ENCODE measurements at places on chromosomes 16 and 17.
A peak's percentile ranks its signal among the peaks of the same experiment; 100 is the strongest.

DNA sequence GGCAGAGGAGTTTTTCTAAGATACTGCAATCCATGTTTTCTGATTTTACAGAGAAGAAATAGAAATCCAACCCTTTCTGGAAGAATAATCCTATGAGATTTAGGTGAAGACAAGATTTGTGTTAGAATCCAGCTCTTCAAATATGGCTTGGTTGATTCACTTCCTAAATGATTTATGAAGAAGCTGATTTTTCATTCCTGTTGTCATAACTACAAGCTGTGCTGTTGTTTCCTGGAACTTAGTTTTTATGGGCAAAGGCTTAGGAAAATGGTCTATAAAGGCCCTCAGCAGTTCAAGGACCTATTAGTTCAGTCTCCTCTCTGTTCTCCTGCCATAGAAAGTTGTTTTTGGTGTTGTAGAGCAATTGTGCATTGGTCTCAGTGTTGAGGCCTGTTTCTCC lies 174.2 kb upstream of the FAM20A start:
- DNase-seq = no peak

- DNase-seq = no peak
Observed at GRCh38 chr17:34847938-34848337, 113.3 kb downstream of the CCT6B start.

DNA sequence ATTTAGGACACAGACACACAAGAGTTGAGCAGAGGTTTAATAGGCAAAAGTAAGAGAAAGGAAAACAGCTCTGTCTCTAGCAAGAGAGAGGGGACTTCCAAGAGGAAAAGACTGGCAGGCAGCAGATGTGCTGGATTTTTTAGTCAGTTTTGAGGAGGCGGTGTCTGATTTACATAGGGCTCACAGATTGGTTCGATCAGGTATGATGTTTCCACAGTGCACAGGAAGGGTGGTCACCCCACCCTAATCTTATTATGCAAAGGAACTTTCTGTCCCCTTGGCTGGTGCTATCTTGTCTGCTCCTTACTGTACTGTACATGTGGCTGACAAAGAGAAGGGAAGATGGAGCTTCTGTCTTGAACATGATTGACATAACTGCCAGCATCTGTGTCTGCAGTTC lies 25.3 kb downstream of the BFAR start:
- peak; percentile 47 for DNase-seq

DNA sequence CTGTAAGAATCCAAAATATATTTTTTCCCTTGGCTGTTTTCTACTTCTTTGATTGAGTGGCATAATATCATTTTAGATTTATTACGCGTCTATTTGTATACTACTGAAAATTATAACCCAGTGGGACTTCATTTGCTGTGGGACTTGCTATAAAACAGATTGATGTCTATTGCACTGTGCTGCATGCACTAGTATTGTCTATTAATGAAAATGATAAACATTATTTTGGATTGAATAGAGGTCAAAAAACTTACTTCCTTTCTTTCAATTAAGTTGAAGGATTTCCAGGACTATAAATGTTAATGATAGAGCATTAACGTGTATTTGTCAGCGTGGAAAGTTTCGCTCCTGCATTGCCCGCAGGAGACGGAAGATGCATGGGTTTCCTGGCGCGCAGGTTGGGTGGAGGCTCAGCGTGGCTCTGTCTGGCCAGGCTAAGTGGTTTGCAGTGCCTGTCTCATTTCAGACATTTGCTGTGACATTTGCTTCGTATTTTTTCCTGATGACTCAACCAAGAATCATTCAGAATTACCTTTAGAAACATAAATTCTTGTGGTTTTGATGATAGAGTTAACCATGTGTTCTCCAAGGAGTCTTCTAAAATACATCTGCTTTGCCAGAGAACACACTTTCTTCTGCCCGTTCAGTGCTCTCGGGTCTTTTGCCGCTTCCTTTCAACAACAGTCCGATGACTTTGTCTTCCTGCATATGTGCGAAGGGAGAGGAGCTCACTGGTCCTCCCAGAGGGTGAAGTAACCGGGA lies 216.7 kb downstream of the RPTOR start:
- DNase-seq = peak; percentile 62

DNA sequence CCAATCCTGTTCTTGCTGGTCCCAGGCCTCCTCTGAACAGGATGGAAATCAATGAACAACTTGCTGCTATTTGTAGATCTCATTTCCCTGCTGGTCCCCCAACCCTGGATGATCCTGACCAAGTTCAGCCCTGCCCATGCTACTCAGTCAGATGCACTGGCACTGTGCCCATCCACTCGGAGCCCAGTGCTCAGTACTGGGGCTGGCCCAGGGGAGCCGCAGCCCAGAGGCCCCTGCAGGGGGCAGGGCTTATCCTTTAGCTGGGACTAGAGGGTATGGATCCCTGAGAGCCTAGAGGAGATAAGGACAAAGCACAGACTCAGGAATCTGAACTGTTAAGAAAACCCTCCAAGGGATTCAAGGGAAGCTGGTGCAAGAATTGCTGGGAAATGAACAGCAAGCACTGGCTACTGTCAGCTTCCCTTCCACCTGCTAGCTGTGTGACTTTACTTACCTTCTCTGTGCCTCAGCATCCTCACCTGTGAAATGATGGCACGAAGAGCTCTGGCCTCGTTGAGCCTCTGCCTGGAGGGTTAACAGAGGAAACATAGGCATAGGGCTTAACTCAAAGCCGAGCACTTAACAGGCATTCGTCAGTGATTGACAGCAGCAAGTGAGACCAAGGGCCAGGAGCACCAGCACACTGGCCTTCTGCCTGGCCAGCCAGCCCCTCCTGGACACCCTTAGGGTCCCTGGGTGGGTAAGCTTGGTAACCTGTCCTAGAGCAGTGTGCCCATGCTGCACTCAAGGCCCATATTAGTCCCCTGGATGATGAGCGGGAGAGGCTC lies 29.8 kb upstream of the C1QL1 start:
- no peak for DNase-seq

- DNase-seq = peak; percentile 36
Observed at GRCh38 chr16:81623365-81624102, 155.6 kb upstream of the PLCG2 start.

DNA sequence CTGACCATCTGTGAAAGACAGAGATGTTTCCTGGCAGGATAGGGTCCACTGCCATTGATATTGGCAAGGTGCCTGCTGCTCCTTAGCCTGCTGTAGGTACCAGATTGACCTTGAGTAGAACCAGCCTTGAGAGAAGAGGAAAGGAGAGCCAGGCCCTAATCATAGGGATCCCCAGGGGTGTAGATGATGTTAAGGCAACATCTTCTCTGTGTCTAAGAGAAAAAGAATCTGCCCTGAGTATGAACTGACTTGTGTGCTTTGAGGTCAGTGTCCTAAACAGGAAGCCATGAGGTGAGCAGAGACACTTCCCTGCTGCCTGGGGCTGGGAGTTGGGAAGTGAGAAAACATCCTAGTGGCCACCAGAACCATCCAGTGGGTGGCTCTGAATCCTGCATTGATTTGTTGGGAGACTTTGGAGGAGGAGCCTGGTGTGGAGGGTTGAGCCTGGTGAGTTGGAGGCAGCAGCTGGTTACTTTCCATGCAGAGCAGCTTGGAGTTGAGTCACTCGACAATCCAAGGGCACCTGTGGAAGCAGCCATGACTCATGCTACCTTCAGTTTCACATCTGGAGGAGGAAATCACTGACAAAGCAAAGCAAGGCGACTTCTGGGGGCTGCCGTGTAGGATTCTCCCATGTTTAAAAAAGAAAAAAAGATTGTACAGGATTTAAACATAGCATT lies 47.8 kb downstream of the BMERB1 start:
- no peak for DNase-seq

- DNase-seq = no peak
Observed at GRCh38 chr17:47276868-47277267, 23.2 kb downstream of the ITGB3 start.

DNA sequence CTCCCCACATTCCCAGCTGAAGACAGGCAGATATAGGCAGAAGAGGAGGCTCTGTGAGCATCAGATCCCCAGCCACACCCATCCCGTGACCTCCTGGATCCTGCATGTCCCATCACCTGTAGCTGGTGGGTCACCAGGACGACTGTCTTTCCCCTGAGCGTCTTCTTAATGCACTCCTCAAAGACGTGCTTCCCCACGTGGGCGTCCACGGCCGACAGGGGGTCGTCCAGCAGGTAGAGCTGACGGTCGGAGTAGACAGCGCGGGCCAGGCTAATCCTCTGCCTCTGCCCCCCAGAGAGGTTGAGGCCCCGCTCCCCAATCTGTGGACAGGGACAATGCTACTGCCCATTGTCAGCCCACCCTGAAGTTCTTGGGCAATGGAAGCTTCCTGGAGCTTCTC lies 40.5 kb downstream of the ABCC12 start:
- DNase-seq = no peak

GRCh38 chr16:72873853-72874252 lies 174.1 kb downstream of the ZFHX3 start:
- no peak for DNase-seq

GRCh38 chr16:78745108-78746019 lies 645.9 kb downstream of the WWOX start:
- no peak for DNase-seq

DNA sequence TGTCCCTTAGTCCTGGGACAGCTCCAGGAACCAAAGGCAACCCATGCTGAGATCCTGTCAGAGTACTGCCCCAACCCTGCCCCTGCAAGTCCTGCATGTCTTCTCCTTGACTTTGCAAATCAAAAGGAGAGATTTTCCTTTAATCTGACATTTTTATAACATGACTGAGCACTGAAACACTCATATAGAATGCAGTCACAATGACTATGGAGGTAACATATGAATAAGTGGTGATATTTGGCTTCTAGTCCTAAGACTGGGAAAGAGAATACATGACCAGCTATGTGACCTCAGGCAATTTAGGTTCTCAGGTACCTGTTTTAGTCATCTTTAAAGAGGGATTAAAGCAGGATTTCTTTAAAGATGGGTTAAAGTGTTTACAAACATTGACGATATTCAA lies 941.6 kb upstream of the CDH8 start:
- DNase-seq = no peak

GRCh38 chr17:17805575-17805974 lies 31.2 kb downstream of the SREBF1 start:
- no peak for DNase-seq

DNA sequence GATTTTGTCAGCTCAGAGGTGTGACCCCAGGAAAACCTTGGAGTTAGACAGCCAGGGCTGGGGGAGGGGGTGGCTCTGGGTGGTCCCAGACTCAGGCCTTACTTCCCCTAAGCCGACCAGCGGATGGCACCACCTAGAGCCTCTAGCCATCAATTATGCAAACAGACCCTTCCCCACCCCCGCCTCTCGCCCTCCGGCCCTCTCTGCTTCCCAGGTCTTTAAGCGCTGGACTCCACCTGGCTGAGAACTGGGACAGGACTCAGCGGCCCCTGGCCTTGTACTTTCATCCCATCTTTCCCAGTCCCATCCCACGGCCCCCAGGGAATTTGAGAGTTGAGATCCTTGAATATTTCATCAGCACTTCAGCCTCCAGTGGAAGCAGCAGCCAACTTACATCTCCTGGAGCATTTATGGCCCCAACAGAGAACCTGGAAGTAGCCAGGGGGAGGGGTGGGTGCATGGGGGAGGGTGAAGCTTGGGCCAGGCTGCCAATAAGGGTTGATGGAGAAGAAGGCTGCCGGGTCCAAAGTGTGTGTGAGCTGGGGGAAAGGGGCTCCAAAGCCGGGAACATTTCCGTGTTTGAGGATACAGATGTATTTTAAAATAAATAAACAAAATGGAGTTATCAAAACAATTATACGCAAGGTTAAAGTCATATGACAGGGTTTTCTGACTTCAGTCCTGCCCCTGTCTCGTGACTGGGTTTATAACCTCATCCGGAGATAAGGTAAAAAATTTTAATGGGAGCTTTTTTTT lies 7.5 kb upstream of the JUP start:
- DNase-seq = no peak

DNA sequence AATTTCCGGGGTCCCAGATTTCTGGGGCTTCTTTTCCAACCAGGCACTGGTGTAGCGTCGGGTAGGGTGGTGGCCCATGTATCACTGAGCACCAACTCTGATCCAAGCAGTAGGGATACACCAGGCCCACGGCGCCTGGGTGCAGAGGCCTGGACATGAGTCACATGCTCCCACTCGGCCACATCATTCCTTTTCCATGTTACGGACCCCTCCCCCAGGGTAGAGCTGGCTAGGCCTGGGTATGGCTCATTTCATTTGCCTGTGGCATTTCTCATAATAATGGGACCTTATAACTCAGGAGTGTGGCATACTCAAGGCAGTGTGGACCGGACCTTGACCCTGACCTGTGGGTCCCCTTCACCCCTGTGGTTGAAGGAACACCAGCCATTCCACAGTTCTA lies 18.0 kb upstream of the NDRG4 start:
- no peak for DNase-seq

GRCh38 chr17:51000835-51001638 lies 119.6 kb downstream of the SPAG9 start:
- DNase-seq = peak; percentile 66

GRCh38 chr17:81207610-81208581 lies 14.9 kb downstream of the CEP131 start:
- peak; percentile 37 for DNase-seq

DNA sequence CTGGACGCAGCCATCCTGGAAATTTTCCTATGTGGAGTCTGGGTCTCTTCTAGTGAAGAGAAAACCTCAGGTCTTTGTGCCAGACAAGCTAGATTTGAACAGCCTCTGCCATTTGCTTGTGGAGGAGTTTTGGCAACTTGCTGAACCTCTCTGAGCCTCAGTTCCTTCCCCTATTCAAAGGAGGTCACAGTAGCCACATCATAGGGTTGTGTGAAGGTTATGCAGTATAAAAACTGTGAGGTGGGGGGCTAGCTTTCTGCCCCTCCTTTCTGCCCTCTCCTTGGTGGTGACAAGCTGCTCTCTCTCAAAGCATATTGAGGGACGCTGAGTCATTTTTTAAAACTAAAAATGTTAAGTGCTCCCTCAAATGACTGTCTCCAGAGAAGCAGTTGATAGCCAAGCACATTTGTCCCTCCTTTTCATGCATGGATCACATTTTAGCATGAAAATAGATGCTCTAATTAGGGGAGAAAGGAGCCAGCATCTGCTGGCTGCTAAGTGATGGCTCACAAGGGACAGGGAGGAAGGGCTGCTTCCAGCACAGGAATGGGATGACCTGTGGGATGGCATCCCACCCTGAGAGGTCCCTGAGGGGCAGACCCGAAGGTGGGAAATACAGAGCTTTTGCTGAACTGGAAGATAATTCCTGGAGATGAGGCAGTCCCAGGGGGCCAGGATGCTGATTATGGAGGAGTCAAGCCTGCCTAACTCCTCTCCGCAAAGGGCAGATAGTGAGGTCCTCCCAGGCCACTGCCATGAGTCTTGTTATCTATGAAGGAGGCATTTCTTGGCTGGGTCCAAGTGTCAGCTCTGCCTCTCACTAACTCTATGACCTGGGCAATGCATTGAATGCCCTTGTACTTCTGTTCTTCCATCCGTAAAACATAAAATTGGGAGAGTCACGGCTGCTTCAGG lies 218.8 kb downstream of the RAB11FIP4 start:
- DNase-seq = peak; percentile 25

GRCh38 chr17:59219992-59220327 lies 351 bp upstream of the GDPD1 start:
- DNase-seq = no peak

- DNase-seq = no peak
Observed at GRCh38 chr16:81421536-81421935, 23.1 kb upstream of the CMIP start.

Data from Jurkat, Clone E6-1 (cell line).